ENCODE measurements at places on chromosomes 6 and 20.

DNA sequence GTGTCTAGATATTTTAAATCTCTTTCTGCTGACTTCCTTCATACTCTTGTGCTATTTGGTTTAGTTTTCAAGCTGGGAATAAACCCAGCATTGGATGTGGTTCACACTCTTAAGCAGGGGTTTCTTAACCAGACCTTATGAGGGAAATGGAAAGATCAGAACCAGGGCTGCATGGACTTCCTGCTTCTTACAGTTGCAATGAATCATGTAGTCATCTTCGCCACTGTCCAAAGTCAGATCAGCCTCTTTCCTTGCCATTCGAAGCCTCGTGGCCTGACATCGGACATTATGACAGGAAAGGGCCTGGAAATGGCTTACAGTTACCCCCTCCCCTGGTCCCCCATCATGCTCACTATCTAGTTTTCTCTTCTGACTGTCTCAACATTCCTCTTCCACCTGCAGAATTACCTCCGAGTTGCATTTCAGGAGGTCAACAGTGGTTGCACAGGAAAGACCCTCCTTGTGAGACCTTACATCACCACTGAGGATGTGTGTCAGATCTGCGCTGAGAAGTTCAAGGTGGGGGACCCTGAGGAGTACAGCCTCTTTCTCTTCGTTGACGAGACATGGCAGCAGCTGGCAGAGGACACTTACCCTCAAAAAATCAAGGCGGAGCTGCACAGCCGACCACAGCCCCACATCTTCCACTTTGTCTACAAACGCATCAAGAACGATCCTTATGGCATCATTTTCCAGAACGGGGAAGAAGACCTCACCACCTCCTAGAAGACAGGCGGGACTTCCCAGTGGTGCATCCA lies 16.8 kb upstream of the NAA20 start:
- DNase-seq = no peak

DNA sequence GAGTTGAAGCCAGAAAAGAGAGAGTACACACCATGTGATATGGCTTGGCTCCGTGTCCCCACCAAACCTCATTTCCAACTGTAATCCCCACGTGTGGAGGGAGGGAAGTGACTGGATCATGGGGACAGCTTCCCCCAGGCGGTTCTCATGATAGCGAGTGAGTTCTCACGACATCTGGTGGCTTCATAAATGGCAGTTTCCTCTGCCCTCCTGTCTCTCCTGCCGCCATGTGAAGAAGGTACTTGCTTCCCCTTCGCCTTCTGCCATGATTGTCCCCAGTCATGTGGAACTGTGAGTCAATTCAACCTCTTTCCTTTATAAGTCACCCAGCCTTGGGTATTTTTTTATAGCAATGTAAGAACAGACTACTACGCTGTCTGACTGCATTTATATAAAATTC lies 40.3 kb downstream of the TAF4 start:
- no peak for DNase-seq

DNA sequence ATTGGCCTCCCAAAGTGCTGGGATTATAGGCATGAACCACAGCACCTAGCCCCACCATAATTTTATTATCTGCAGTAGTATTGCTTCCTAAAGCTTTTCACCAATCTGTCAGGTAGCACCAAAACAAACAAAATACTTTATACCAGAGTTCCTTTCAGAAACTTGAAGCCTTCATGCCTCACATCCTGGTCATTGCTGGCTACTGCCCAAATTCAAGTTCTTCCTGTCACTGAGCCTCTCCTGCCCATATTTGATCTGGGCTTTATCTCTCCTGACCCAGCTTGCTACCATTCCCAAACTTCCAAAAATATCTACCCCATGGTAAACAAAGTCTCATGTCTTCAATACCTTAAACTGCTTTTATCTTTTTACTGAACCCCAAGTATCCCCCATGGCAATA lies 34.9 kb upstream of the DST start:
- DNase-seq = no peak

- DNase-seq = no peak
Measured at GRCh38 chr6:12593771-12594529, 122.6 kb upstream of the PHACTR1 start.

- DNase-seq = no peak
Measured at GRCh38 chr6:112744827-112745226, 397.7 kb downstream of the RFPL4B start.

DNA sequence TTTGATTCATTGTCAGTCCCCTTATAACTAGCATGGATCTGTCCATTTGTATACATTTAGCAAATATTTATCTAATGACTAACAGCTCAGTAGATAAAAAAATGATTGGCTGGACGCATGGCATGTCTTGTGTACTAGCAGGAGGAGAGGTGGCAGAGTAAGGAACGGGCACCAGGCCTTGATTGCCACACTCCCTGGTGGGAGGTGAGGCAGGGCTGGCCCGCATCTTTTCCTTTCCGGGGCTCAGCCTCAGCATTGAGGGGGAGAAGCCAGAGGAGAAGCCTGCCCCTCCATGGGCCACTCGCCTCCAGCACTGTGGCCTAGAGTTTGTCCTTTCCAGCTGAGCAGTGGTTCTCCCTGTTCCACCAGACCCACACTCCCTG lies 84.9 kb upstream of the TMEM181 start:
- no peak for DNase-seq

- DNase-seq = no peak
Measured at GRCh38 chr6:127775371-127775770, 125.5 kb downstream of the THEMIS start.

GRCh38 chr6:67952948-67953347 lies 682.1 kb upstream of the ADGRB3 start:
- DNase-seq = no peak

DNA sequence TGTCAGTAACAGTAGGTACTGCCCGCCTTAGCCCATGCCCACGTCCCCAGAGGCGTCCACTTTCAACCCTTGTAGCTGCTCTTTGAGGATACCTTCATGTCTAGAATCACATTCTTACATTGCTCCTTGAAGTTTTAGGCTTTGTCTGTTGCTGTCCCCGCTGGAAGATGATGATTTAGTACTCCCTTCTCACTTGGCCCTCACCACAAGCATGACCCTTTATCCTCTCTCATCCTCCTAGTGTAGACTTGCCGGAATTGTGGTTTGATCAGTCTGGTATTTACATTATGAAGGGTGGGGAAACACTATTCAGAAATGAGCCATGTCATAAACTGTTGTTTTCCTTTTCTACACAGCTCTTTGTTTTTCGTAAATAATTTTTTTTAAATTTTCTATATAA lies 87.4 kb downstream of the ARID1B start:
- no peak for DNase-seq

DNA sequence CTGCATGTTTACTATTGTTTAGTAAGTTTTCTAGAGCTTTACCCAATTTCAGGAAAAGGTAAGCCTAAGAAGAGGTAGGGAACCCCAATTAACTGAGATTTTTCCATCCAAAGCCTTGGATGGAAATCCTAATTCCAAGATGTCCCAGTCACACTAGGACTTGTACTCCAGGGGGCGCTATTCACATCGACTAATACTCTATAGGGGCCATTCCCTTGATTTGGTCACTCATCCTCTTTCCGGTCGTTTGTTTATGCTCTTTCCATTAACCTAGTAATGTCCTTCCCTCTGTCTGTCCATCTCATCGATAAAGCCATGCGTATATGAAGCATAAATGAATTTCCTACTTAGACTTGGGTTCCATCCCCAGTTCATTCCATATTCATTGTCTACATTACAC lies 80.8 kb upstream of the FUCA2 start:
- no peak for DNase-seq

DNA sequence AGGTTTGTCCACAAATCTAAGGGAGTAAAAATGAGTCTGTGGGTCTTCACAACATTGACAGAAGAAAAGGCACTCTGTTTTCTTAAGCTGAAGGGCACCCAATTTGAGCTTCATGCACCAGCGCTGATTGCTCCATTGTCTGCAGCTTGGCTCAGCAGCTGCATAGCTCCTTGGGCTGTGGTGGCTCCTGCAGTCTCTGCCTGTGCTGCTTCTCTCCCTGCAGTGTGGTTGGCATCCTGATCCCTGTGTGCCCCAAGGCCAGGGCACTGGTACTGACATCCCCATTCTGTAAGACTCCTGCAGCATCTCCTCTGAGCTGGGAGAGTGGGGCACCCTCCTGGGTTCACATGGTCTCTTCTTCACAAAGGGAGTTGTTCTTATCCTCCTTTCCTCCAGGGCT lies 83.2 kb upstream of the B3GAT2 start:
- DNase-seq = no peak

GRCh38 chr6:128361378-128361777 lies 159.0 kb downstream of the PTPRK start:
- no peak for DNase-seq

DNA sequence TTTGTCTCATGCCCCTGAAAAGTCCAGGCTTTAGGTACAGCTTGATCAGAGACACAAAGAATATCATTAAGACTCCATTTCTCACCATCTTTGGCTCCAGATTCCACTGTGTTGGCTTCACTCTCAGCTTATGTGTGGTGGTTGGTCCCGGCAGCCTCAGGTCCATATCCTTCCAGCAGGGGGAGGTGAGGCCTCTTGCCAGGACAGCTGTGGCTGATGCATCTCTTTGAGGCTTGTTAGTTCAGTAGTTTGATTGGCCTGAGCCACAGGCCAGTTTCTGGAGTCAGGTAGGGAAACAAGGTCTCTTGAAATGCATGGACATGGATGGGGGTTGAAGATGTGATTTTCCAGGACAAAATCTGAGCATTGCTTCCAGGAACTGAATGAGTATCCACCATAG lies 62.4 kb downstream of the JAG1 start:
- DNase-seq = no peak

- DNase-seq = no peak
Measured at GRCh38 chr6:82025271-82025670, 222.3 kb downstream of the IBTK start.
